AG09309 (cell line): ENCODE measurements at places on chromosomes 7 and 10.

GRCh38 chr7:41107330-41107937, 595.5 kb downstream of the INHBA start:
- DNase-seq: no peak

DNA sequence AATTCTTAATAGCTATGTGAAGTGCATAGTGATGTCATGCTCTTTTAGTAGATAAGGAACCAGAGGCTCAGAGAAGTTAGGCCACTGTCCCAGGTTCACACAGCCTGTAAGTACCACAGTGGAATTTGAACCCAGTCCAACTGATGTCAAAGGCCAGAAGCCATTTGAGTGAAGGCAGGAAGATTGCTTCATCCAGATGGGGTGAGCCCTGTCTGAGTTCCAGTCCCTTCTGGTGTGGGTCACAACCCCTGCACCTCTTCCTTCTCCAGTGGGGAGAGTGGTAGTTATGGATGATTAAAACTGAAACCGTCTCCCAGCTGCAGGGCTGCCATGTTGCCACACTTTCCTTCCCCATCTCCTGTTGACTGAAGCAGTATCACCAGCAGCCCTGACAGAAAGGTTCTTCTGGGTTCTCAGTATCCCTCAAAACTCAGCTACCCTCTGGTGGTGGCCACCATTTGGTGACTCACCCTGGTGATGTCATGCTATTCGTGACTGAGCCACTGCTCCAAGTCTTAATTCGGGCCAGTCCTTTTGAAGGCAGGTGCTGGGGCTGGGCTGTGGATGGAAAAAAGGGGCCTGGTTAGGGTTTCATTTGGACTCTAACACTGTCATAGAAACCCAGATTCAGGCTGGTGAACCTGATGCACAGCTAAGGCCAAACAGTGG, 1.5 kb upstream of the C10orf95 start:
- no peak for DNase-seq

DNA sequence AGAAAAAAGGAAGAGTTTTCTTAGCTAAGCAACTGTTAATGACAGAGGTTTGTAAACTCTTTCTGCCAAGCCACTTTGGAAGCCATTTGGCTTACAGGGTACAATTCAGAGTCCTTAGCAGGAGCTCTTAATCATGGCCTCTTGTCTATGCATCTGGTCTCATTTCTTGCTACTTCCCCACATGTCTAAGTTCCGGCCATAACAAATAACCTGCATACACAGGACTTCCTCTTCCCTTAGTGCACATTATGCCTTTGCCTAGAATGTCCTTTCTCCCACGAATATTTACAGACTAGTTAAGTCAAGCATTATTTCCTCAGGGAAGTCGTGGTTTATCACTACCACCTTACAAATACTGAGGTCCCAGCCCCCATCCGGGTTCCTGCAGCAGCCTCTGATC, 8.6 kb upstream of the UPF2 start:
- no peak for DNase-seq

DNA sequence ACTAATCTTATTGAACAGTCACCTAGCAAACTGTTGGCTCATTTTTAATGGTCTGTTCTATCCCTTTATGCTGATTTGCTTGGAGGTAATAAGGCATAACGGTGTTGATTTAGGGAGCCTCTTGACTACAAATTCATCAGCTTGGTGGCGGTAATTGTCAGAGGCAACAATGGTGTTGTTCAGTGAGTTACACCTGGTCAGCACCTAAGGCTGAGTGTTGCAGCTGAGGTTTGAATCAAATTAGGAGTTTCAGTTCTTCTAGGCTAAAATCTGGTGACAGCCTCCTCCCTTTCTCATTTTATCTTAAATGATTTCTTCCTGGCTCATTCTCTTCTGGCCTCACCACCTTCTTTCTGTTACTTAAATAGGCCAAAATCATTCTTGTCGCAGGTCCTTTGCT, 42.3 kb upstream of the SP8 start:
- DNase-seq: no peak

DNA sequence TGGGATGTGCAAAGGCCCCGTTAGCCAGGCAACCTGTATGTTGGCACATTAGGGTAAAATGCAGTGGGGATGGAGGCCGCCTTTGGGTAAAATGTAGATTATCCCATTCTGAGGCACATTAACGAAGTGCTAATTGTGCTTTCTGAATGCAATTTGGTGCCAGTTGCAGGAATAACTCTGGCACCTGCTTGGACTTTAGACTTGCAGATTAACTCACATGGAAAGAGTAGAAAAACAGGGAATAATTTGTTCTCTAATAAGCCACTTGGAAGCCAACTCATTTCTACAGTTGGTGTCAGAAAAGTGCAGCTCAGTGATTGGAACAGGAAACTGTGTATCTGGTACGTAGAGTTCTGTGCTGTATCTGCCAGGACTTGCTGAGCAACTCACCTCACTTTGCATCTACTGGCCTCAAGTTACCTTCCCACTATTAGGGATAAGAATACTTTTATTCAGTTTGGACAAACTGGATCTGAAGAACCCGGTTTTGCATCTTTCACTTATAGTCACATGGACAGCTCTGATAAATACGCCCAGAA, 377.4 kb upstream of the PODXL start:
- no peak for DNase-seq
